ENCODE measurements at places on chromosomes 2 and 18.

GRCh38 chr18:55748227-55748738 lies 160.3 kb upstream of the TCF4 start:
- no peak for DNase-seq

DNA sequence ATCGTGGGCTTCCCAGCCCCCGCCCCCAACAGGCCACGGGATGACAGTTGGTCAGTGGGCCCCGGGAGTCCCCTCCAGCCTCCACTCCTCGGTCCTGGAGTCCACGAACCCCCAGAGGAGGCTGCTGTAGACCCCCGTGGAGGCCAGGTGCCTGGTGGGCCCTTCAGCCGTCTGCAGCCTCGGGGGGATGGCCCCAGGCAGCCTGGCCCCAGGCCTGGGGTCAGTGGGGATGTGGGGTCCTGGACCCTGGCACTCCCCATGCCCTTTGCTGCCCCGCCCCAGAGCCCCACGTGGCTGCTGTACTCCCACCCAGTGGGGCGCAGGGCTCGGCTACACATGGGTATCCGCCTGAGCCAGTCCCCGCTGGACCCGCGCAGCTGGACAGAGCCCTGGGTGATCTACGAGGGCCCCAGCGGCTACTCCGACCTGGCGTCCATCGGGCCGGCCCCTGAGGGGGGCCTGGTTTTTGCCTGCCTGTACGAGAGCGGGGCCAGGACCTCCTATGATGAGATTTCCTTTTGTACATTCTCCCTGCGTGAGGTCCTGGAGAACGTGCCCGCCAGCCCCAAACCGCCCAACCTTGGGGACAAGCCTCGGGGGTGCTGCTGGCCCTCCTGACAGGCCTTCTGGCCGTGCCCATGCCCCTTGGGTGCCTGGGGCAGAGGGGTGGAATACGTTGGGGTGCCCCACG lies 7.6 kb downstream of the NEU4 start:
- DNase-seq, result no peak

GRCh38 chr2:143840601-143841000 lies 679.3 kb downstream of the ZEB2 start:
- DNase-seq, result no peak

- DNase-seq, result peak; percentile 42
These were observed 75.7 kb upstream of the TFCP2L1 start for GRCh38 chr2:121360566-121361300.

DNA sequence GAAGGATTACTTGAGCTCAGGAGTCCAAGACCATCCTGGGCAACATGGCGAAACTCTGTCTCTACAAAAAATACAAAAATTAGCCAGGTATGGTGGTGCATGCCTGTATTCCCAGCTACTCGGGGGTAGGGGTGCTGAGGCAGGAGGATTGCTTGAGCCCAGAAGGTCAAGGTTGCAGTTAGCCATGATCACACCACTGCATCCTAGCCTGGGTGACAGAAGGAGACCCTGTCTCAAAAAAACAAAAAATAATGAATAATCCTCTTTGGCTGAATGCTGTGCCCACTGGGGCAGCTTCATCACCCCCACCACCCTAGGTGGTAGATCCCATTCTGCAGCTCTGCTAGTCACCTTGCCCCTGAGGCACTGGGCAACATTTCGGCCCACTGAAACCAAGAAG lies 109.4 kb downstream of the ZFP36L2 start:
- no peak for DNase-seq

DNA sequence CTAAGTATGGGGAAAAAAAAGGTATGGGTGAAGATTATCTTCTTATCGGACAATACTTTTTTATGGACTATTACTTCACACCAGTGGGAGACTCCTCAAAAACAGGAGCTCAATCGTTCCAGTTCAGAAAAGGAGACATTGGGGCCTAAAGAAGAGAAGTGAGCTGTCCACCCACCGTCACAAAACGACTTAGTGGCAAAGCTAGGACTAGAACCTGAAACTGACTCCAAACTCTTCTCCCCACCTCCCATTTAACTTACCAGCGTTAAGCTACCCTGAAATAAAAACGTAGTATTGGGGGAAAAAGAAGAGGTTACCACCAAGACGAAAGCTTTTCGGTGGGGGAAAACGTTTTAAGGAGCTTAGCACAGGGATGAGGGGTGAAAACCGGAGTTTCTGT lies 503 bp downstream of the GTF3C3 start:
- DNase-seq, result no peak

DNA sequence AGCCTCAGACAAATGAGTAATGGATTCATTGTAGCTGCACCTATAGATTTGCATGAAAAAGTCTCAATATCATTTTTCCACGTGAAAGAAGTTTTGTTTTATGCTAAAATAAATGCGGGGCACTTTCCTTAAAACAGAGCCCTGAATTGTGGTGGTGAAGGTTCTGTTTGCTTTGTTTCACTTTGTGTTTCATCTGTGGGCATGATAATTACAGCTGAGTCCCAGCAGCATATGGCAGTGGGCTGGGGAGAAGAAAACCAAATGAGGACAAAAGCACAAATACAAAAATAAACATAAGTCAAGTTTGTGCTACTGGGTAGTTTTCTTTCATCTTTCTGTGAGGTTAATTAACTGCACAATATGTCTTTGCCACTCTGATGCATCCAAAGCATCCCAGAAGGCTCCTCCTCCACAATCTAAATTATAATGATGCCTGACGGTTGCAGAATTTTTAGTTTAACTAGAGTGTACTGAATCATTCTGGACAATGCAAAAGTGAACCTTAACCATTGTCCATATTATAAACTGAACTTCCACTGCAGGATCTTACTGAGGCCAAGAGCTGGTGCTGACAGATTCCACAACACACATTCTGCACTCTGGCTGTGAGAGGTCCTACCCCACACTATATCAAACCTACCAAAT lies 97.6 kb downstream of the DSC3 start:
- DNase-seq, result no peak
